Stimulated activated CD4-positive, alpha-beta T cell treated with anti-CD3 and anti-CD28 coated beads, Interleukin-12 subunit alpha, Interleukin-12 subunit beta, amount 100 ng/mL, for 4 hours (primary cell): ENCODE measurements at places on chromosomes 7 and 10.

- no peak for DNase-seq
Observed at GRCh38 chr10:111811517-111811916, 372.0 kb downstream of the GPAM start.

DNA sequence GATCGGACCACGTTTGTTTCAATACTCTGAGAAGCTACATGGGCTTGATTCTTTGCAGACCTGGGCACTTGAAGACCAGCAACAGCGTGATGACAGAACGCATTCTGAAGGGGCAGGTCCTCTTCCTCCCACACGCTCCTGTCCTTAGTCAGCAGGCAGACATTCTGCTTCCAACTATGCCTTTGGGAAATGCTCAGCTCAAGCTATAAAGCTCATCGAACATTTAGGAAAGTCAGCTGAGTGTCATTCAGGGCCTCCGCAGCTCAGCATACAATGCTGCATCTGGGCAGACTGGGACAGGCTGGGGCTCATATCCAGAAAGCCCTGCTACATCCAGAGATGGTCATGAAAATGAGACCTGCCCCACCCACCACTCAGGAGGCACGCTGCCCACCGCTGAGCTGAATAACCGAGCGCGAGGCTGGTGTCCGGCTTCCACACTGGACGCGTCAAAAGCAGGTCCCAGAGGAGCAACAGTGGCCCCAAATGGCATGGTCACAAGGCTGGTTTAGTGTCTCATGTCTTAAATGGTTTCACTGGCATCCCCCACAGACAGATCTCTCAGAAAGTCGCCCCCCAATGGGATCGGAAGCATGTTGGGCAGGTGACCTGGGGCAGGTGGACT lies 274.0 kb downstream of the DNAJB6 start:
- DNase-seq, result no peak

GRCh38 chr7:129865093-129865924 lies 87.5 kb downstream of the UBE2H start:
- DNase-seq, result no peak

- DNase-seq, result no peak
Observed at GRCh38 chr7:141452911-141453310, 98.3 kb upstream of the AGK start.

- no peak for DNase-seq
Observed at GRCh38 chr10:60073781-60074656, 167.7 kb upstream of the CCDC6 start.

GRCh38 chr10:5509236-5509635 lies 9.9 kb upstream of the CALML5 start:
- no peak for DNase-seq

GRCh38 chr10:98848361-98848760 lies 387.3 kb downstream of the HPSE2 start:
- DNase-seq, result no peak

GRCh38 chr7:126541406-126541805 lies 711.3 kb downstream of the GRM8 start:
- no peak for DNase-seq

- DNase-seq, result no peak
Observed at GRCh38 chr7:18366394-18366793, 129.2 kb upstream of the HDAC9 start.

- no peak for DNase-seq
Observed at GRCh38 chr7:155741805-155742204, 70.5 kb downstream of the SHH start.

DNA sequence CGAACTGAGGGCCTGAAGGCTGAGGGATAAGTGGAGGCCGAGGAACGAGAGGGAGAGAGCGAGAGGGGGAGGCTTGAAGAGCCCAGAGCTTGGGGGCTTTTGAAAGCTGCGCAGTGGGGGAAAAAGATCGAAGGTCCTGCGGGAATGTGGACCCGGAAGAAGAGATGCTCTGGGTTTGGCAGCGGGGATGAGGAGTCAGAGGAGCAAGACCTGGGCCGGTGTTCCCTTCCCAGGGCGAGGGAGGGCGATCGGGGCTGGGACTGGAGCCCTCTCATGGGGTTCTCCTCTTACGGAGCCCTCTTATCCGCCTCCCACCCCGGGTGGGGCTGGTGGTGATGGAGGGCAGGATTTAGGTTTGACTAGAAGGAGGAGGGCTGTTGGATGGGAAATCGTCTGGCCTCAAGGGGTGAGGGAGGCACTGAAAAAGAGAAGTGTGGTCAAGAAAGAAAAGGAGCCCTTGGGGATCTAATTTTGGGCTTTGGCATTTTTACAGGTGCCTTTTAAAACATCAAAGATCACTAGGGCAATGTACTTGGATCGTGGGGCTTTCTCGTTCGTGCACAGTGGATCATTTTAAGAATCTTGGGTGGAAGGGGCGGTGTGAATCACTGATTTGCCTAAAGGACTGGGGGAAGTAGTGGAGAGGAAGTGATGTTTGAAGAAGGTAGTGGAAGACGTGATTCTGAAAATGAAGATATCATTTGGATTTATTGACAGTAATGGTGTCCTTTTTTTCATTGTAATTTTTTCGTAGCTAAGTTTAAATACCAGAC lies 637 bp downstream of the SAMD8 start:
- peak; percentile 23 for DNase-seq

GRCh38 chr7:45048748-45049147 lies 40.0 kb downstream of the NACAD start:
- DNase-seq, result no peak

DNA sequence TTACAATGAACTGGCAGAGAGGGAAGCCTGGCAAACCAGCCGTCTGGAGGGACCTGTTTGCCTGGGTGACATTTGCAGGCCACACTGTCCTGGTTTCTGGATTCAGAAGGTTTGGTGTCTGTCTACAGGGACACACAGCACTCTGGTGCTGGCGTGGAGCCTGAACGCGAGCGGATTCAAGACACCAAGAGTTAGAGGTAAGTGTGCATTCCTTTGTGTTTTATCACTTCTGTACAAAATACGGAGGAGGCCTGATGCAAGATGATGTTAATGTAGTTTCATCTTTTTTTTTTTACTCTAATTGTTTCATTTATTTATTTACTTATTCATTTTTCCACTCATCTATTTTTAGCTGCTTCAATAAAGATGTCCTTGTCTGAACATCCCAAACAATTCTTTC lies 485.3 kb upstream of the ADARB2 start:
- no peak for DNase-seq

DNA sequence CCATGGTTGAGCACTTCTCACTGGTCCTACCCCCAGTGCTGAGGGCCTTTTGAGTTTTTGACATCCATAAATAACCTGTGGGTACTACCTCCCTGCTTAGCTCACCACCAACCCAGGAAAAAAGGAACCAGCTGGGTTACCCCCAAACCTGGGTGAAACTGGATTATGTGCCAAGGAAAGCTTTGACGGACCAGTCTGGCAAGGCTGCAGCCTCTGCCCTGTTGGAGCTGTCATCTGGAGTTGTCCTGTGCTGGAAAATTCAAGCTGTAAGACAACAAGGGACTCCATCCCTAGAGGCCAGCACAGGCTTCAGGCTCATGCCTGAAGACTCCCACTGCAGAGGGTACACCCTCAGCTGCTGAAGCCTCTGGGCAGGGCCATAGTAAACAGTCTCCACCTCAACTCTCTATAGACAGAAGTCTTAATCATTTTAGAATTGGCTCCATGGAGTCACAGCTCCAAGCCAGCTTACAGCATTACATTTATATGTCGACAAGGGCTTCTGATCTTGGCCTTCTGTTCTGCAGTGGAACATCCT lies 115.5 kb upstream of the AFAP1L2 start:
- DNase-seq, result no peak

GRCh38 chr7:102866535-102867215 lies 46.1 kb upstream of the LRRC17 start:
- DNase-seq, result no peak

GRCh38 chr10:102878629-102879028 lies 9.4 kb downstream of the AS3MT start:
- DNase-seq, result no peak

GRCh38 chr7:50421043-50421442 lies 29.1 kb downstream of the FIGNL1 start:
- DNase-seq, result no peak

DNA sequence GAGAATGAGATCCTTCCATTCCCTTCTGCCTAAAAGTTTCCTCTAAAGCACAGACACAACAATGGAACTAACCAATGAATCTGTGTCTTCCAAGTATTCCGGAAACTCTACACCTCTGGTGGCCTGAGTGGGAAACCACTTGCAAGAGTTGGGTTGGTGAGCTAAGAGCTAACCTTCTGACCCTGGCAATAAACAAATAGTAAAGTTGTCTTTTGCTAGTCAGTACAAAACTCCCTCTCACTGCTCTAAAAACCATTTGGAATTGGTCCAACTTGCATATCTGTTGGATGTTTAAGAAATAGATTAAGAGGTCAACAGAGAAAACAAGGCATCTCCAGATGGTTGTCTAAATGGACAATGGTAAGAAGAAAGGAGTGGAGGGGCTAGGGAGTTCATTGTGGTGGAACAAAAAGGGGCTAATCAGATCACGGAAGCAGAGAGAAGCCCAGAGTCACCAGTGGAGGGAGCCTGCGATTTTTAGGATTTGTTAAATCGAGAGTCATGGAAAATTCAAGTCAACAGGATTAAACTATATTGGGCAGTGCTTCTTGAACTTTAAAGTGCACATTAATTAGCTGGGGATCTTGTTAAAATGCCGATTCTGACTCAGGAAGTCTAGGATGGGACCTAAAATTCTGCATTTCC lies 192.3 kb downstream of the EVX1 start:
- DNase-seq, result no peak

- no peak for DNase-seq
Observed at GRCh38 chr7:67856046-67856445, 859.4 kb downstream of the TYW1 start.

GRCh38 chr10:88754287-88754686 lies 5.5 kb upstream of the LIPN start:
- DNase-seq, result no peak

- no peak for DNase-seq
Observed at GRCh38 chr7:148173369-148173768, 417.2 kb upstream of the C7orf33 start.

DNA sequence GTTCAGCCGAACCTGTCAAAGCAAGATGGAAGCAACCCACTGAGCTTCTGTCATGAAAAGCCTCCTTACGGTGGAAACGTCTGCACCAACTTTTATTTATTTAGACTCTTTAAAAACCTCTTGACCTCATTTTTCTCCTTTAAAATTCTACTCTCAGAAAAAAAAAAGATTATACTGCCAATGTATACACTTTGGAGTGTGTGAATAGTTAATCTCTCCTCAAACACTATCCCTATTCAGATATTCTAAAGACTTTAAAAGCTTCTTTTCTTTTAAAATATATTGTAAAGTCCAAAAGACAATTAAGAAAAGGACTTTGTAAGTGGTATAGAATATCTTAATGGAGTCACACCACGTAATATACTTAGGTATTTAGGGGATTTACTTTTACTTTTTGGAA lies 335.2 kb upstream of the SEMA3D start:
- no peak for DNase-seq

GRCh38 chr10:7407368-7408290 lies 3.2 kb downstream of the SFMBT2 start:
- DNase-seq, result peak; percentile 43

DNA sequence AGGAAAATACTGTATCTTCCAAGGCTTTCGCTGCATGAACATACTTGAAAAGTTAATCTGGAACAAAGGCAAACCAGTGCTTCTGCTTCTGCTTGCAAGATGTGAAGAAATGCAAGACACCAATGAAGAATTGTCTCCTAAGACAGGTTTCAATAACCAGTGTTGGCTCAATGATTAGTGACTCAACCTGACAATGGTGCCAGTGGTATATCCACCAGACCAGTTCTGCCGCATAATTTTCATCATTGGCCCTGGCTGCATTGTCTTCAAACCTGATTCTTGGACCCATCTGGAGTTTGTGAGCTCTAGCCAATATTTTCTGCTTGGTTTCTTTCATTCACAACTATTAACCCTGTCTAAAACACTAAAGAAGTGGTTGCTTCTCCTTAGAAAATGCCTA lies 13.6 kb upstream of the STAMBPL1 start:
- no peak for DNase-seq

DNA sequence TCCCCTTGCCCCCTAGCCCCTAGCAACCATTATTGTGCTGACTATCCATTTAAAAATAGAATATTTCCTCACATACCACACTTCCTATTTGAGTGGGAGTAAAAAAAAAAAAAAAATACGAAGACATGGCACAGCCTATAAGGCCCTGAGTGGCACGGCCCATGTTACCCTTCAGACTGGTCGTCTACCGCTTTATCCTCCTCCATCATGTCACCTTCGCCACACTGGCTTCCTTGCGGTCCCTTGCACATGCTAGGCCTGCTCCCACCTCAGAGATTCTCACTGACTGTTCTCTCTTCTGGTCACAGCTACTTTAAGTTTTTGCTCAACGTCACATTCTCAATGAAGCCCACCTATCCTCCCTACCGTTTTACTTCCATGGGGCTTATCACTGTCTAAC lies 130.3 kb downstream of the ATE1 start:
- DNase-seq, result no peak

DNA sequence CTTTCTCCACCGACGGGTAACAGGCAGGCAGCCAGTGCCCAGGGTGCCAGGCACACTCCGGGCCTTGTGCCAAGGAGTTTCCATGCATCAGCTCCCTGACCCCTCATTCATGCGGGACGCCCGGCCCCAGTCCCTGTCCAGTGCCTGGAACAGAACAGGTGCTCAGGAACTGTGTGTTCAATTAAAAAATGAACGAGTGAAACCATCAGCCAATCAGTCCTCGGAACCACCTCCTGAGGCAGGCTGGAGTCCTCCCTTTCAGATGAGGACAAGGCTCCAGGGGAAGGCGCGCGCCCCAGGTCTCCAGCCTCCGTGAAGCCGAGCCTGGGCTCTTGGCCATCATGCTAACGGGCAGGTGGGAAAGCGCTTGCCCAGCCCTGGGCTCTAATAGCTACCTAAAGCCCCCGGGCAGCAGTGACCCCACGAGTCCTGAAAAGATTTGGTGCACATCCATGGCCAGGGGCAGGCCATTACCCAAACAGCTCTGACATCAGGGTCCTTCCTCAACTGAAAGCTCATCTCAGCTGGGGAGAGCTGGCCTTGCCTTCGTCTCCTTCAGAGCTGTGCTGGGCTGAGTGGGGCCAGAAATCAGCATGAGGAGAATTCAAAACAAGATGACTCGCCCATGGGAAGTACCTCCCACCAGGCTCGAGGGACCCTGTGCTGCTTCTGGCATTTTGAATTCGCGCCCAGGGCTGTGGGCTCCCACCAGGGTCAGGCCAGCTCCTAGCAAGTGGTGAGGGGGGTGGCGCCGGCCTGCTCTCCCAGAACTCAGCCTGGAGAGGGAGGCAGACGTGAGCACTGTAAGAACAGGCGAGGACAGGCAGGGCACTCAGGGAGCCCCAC lies 200.5 kb downstream of the MAD1L1 start:
- no peak for DNase-seq

GRCh38 chr7:124701955-124702354 lies 63.6 kb downstream of the GPR37 start:
- no peak for DNase-seq

DNA sequence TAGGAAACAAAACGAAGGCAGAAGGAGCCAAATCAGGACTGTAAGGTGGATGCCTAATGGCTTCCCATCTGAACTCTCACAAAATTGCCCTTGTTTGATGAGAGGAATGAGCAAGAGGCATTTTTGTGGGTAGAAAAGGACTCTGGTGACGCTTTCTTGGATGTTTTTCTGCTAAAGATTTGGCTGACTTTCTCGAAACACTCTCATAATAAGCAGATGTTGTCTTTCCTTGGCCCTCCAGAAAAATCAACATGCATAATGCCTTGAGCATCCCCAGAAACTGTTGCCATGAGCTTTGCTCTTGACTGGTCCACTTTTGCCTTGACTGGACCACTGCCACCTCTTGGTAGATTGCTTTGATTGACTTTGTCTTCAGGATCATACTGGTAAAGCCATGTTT lies 13.5 kb downstream of the PTPN12 start:
- no peak for DNase-seq
